ENCODE measurements at places on chromosomes 12 and 14.

DNA sequence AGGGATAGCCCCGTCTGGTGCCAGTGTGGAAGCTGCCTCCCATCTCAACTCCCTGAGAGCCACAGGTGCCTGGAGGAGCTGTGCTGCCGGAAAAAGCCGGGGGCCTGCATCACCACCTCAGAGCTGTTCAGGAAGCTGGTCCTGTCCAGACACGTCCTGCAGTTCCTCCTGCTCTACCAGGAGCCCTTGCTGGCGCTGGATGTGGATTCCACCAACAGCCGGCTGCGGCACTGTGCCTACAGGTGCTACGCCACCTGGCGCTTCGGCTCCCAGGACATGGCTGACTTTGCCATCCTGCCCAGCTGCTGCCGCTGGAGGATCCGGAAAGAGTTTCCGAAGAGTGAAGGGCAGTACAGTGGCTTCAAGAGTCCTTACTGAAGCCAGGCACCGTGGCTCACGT lies 25.5 kb upstream of the P2RX4 start:
- DNase-seq, result no peak

- DNase-seq, result no peak
These were observed 715 bp downstream of the CACNB3 start for GRCh38 chr12:48818831-48819590.

GRCh38 chr14:91219517-91220389 lies 24.8 kb downstream of the GPR68 start:
- no peak for DNase-seq

DNA sequence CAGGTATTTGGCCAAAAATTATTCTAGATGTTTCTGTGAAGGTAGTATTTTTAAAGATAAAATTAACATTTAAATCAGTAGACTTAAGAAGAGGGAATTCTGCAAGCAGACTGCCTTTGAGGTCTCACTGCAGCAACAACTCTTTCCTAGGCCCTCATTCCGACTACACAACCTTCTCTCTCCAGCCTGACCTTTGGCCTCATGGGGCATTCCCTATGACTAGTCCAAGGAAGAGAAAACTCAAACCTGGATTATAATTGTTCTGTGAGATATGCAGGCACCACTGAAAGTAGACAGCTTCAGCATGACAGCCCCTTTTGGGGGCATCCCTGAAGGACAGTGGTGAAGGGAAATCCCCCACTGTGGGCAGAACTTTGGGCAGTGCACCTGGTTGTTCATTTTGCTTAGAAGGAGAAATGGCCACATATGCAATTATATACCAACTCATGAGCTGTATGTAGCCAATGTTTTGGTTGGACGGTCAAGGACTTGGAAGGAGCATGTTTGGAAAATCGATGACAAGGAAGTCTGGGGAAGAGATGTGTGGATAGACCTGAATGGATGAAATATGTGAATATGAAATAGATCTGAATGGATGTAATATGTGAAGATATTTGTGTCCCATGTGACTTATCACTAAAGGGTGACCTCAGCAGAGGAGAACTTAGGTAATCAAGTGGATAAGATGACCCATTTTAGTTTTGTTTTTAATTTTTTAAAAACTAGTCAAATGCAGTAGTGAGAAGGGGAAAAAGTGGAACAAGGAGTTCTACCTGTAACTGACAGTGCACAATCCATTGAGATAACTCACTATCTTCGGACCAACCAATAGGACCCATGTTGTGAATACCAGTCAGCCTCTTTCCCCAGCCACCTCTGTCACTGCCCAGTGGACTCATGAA lies 233.3 kb upstream of the FOXN3 start:
- DNase-seq, result no peak
